IMR-90 (cell line): ENCODE measurements at places on chromosomes 12 and 14. TPM values are rescaled to one million over a fixed set of nuclear protein-coding genes. Genes with fewer than 3 reads are reported as not detected.

Gene KRT2
- polyA plus RNA-seq = not detected in 2 replicates

Gene GZMB
- polyA plus RNA-seq = not detected in 2 replicates

Gene RIC8B
- 4.7 and 5.5 TPM in 2 replicates for polyA plus RNA-seq

Gene NANOG
- polyA plus RNA-seq = not detected in 2 replicates

Gene TFCP2
- polyA plus RNA-seq = 13.8 and 15.4 TPM in 2 replicates

DNA sequence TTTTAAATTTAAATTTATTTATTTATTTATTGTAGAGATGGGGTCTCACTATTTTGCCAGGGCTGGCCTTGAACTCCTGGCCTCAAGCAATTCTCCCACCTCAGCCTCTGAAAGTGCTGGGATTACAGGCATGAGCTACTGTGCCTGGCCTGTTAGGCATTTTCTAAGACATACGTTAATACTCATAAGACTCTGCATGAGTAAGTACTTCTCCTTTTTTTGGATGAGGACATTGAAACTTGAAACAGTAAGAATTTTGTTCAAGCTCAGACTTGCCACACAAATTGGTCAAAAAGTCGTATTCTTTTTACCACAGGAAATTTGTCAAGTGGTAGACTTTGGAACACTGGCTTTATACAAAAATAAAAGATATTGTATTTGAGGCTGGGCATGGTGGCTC, 187.4 kb upstream of the RASSF8 start:
- no peak overlapping the region for H3K27ac ChIP-seq
- no peaks in the 10 kb centered on the region for H3K27me3 ChIP-seq
- DNase-seq = peak; percentile 55

DNA sequence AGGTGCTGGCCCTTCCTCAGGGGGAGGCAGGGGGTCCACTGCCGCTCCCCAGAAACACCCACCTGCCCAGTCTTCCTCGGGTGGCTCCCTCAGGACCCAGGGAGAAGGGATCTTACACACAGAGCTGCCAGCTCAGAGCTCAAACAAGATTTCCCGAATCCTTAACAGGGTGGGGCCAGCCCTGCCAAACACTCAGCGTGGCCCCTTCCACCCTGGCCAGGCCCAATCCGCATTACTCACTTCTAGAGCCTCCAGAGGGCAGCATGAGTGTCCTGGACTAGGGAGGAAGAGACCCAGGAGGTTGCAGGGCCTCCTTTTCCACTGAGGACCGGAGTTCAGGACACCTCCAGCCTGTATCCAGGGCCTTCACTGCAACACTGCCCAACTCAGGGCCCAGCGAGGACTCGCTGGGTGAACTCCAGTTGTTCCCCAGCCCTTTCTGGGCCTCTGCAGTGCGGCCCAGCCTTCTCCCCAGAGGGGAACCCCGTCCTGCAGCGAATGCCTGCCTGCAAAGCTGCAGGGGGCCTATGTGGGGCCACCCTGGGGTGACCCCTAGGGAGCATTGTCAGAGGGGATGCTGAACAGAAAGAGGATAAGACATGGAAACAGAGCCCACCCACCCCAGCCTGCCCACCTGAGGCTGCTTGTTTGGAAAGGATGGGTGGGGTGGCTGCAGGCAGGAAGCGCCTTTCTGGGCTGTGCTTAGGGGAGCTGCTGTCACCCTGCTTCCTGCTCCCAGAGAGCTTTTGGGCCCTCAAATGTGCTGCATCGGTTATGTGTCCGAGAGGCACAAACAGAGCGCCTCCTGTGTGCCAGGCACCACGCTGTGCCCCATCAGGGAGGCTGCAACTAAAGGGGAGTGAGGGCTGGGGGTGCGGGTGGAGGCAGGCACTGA, 43.8 kb downstream of the CCNK start:
- H3K27ac ChIP-seq = no peak overlapping the region
- DNase-seq = peak; percentile 59
- no peaks in the 10 kb centered on the region for H3K27me3 ChIP-seq
- peaks cover 35% of the 10 kb centered on the region for H3K4me1 ChIP-seq
- H3K4me3 ChIP-seq = no peak overlapping the region

GRCh38 chr14:21748869-21749303, 75.3 kb upstream of the OR4E1 start:
- no peak overlapping the region for H3K27ac ChIP-seq
- H3K4me1 ChIP-seq = no peaks in the 10 kb centered on the region
- DNase-seq = peak; percentile 31
- H3K4me3 ChIP-seq = no peak overlapping the region
- no peaks in the 10 kb centered on the region for H3K27me3 ChIP-seq
- H3K36me3 ChIP-seq = no peaks in the 10 kb centered on the region

DNA sequence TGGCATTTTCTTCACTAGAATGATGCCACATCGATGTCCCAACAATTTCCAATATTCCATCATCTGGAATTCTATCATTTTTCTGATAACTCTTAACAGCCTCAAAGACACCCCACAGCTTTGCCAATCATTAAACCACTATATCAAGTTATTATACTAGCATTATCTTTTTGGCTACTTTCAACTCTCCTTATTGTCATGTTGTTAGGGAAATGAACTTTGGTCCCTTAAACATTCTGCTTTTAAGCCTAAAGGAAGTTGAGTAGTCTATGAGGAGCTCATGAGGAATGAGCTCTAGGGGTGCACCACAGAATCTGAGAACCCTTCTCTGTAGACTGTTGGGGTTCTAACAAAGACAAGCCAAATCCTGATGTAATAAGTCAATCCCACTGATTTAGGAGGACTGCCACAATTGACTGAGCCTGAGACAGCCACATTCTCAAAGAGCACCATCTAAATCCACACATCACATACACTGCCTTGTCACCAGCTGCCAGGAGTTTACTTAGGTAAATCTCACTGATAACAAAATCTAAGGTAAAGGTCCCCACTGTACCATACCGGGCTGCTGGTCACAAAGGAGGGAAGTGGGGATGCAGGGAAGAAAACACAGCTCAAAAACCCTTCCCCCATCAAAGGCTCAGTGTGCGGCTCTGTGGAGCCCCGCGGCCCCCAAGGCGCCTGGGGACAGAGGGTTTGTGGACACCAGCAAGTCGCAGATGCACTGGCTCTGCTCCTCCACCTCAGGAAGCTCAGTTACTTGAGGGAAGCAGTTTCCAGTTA, 58.2 kb downstream of the SETD3 start:
- H3K27me3 ChIP-seq = no peaks in the 10 kb centered on the region
- no peaks in the 10 kb centered on the region for H3K36me3 ChIP-seq
- no peak for DNase-seq
- H3K27ac ChIP-seq = no peak overlapping the region
- H3K4me1 ChIP-seq = no peaks in the 10 kb centered on the region; the same call in 1 of the 2 replicates

- no peak overlapping the region for H3K27ac ChIP-seq
- H3K36me3 ChIP-seq = no peaks in the 10 kb centered on the region
- no peak for DNase-seq
- no peaks in the 10 kb centered on the region for H3K4me1 ChIP-seq
- peaks cover 1% of the 10 kb centered on the region; the same call in 1 of the 2 replicates for H3K27me3 ChIP-seq
Measured at GRCh38 chr14:32331206-32331605, 2.1 kb downstream of the AKAP6 start.

- no peak for DNase-seq
- H3K27ac ChIP-seq = no peak overlapping the region
- H3K36me3 ChIP-seq = peaks cover 11% of the 10 kb centered on the region
- H3K4me3 ChIP-seq = no peak overlapping the region
- H3K27me3 ChIP-seq = no peaks in the 10 kb centered on the region
Measured at GRCh38 chr12:109579639-109580038, 6.0 kb downstream of the MVK start.

- no peaks in the 10 kb centered on the region for H3K4me1 ChIP-seq
- H3K27me3 ChIP-seq = peaks cover 77% of the 10 kb centered on the region
- DNase-seq = no peak
- no peak within 1 kb of the TSS for H3K27ac ChIP-seq
- H3K36me3 ChIP-seq = no peaks in the 10 kb centered on the region
Measured at GRCh38 chr12:116881325-116881876, at the start of gene HRK. Gene HRK, minus strand, starts transcription at chr12:116881441. Its CDS starts 134 bp downstream, at chr12:116881307.

- H3K4me3 ChIP-seq = no peak overlapping the region
- H3K27ac ChIP-seq = no peak overlapping the region
- no peaks in the 10 kb centered on the region; the same call in 1 of the 2 replicates for H3K4me1 ChIP-seq
- no peaks in the 10 kb centered on the region for H3K27me3 ChIP-seq
Measured at GRCh38 chr12:28413460-28414109, 223.3 kb downstream of the CCDC91 start.

DNA sequence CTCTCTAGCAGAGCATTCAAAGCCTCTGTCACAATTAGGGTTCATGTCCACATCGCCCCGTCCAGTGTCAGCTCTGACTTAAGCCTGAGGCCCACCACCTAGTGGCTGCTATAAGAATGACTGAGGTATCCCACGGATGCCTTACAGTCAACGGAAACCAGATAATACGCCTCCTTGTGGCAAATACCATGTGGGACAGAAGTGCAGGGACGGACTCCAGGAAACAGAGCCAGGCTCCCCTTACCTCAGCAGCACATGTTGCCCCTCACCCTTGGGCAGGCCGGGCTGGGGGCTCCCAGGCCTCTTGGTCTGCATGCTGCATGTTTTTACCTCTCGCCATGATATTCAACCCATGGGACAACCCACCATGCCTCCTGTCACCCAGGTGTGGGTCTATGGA, 86.3 kb downstream of the VWF start:
- peaks cover under 1% of the 10 kb centered on the region; the same call in 1 of the 2 replicates for H3K4me1 ChIP-seq
- no peak overlapping the region for H3K4me3 ChIP-seq
- DNase-seq = peak; percentile 76
- H3K27me3 ChIP-seq = no peaks in the 10 kb centered on the region
- H3K27ac ChIP-seq = no peak overlapping the region

GRCh38 chr12:94123127-94123526, 25.2 kb upstream of the PLXNC1 start:
- H3K36me3 ChIP-seq = no peaks in the 10 kb centered on the region
- no peak for DNase-seq
- peaks cover 42% of the 10 kb centered on the region for H3K27me3 ChIP-seq
- H3K4me1 ChIP-seq = no peaks in the 10 kb centered on the region

- H3K27ac ChIP-seq = no peak overlapping the region
- no peaks in the 10 kb centered on the region for H3K36me3 ChIP-seq
- H3K4me1 ChIP-seq = no peaks in the 10 kb centered on the region
- H3K27me3 ChIP-seq = no peaks in the 10 kb centered on the region
- DNase-seq = no peak
- H3K4me3 ChIP-seq = no peak overlapping the region
Measured at GRCh38 chr12:115700896-115701465, 576.5 kb downstream of the MED13L start.

- DNase-seq = no peak
- peaks cover 9% of the 10 kb centered on the region for H3K4me1 ChIP-seq
- no peak overlapping the region for H3K4me3 ChIP-seq
- H3K27me3 ChIP-seq = no peaks in the 10 kb centered on the region
- H3K36me3 ChIP-seq = peaks cover 72% of the 10 kb centered on the region
Measured at GRCh38 chr12:131915000-131915689, 13.9 kb upstream of the PUS1 start.

- H3K4me1 ChIP-seq = peaks cover 2% of the 10 kb centered on the region; the same call in 1 of the 2 replicates
- peak; percentile 61 for DNase-seq
- H3K27ac ChIP-seq = no peak overlapping the region
- H3K27me3 ChIP-seq = no peaks in the 10 kb centered on the region
Measured at GRCh38 chr12:104858611-104859543, 99.2 kb downstream of the SLC41A2 start.

- H3K4me1 ChIP-seq = no peaks in the 10 kb centered on the region
- peak; percentile 3 for DNase-seq
- no peak overlapping the region for H3K27ac ChIP-seq
- H3K4me3 ChIP-seq = no peak overlapping the region
Measured at GRCh38 chr12:59182658-59183455, 262.6 kb upstream of the LRIG3 start.

- no peaks in the 10 kb centered on the region for H3K36me3 ChIP-seq
- H3K27ac ChIP-seq = no peak overlapping the region
- DNase-seq = no peak
- H3K27me3 ChIP-seq = peaks cover 29% of the 10 kb centered on the region
Measured at GRCh38 chr14:24422261-24422660, 7.2 kb downstream of the CBLN3 start.

DNA sequence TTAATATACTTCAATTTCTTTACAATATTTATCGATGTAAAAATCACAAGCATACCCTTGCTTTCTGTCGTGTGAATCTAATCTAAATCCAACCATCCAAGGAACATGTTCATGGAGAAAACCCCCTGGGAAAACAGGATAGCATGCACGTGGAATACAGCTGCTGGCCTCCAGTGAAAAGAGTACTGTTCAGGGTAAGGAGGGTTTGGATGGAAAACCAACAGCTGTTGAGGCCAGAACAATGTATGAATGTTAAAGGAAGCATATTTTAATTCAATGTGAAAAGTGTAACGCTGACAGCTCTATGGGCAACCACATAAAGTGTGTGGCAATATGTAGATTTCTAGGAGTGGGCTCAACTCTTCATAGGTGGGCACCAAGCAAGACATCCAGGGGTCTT, 344.0 kb downstream of the TMEM132D start:
- H3K4me1 ChIP-seq = no peaks in the 10 kb centered on the region
- DNase-seq = no peak
- no peak overlapping the region for H3K27ac ChIP-seq
- H3K4me3 ChIP-seq = no peak overlapping the region

DNA sequence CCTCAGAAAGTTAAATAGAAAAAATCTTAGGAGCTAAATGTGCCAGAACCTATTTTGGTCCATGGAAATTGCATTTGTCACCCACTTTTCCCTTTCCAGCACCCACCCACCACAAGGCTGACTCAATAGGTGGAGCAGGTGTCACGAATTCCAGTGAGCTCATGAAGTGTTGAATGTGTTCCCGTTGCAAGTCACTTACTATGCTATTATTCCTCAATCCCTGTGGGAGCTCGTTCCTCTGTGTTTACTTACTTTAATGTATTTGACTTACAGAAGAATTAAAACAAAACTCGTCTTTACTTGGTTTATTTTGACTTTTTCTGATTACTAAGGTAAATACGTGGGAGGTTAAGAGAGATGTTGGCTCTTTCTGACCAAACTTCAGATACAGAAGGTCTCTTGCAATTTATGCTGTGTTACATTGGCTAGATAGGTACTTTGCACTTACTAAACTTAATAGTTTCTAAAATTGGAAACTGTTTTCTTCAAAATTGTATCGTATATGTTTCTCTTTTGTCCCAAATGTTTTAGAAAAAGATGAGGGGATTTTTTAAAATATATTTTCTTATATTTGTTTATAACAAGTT, 269.4 kb upstream of the NOVA1 start:
- no peak overlapping the region for H3K27ac ChIP-seq
- no peak for DNase-seq
- H3K27me3 ChIP-seq = no peaks in the 10 kb centered on the region
- H3K4me1 ChIP-seq = no peaks in the 10 kb centered on the region
- no peak overlapping the region for H3K4me3 ChIP-seq

GRCh38 chr12:6961695-6962284, 8.7 kb downstream of the PHB2 start:
- DNase-seq = peak; percentile 77
- H3K4me3 ChIP-seq = no peak overlapping the region
- H3K4me1 ChIP-seq = peaks cover 5% of the 10 kb centered on the region; the same call in 1 of the 2 replicates
- peak overlapping the region; percentile 53 for H3K27ac ChIP-seq
- no peaks in the 10 kb centered on the region for H3K27me3 ChIP-seq
- H3K36me3 ChIP-seq = peaks cover 17% of the 10 kb centered on the region
